ENCODE measurements at places on chromosomes 11 and 22. TPM values are rescaled to one million over a fixed set of nuclear protein-coding genes. Genes with fewer than 3 reads are reported as not detected.

DNA sequence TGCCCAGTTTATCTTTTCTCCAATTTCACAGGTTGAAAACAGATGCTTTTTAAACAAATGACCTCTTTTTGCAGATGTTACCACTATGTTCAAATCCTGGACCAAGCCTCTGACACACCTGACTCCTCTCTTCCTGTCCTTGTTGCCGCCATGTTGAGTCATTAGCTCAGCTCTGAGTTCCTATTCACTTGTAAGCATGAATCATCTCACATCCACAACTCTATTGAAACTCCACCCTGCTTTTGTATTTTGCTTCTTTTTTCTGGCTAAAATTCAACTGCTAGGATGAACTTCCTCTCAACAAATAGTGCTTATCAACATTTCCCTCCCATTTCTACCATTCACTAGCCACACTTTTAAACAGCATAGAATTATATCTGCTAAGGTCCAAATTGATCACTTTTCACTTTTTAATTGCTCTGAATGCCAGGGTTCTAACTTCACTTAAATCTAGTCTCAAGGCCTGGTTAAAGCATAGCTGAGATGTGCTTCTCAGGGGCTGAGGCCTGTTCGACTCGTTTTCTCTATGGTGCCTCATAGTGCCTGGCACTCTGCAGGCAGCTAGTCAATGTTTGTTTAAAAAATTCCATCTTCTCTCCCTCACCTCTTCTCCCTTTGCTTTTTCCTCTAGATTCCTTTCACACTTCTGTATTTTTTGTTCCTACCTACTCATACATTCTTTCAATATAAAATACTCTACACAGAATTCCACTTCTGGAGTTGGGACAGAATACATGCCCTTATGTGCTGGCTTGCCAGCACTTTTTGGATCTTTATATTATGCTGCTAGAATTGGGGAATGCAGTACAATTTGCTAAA is 3.9 kb downstream of the JOSD1 start:
- peaks cover 42% of the 10 kb centered on the region for H3K4me1 ChIP-seq
- DNase-seq, result no peak
- no peak overlapping the region for H3K4me3 ChIP-seq
- H3K27ac ChIP-seq, result peak overlapping the region; percentile 12

DNA sequence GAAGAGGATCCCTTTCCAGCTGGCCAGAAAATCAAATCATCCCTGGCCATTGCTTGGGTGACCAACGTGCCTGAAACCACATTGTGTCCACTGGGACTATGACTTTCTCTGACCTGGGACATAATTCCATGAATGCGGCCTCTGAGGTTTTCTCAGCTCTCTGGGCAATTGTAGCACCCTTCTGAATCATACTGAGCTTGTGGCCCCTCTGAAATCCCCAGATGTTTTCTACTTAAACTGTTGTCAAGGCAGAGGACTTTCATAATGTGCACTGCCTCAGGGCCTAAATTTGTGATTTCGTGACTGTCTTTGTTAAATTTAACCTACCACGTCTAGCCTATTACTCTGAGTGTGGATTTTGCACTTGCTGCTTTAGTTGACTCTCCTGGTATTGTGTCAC is 321.1 kb upstream of the PLET1 start:
- H3K4me3 ChIP-seq, result no peak overlapping the region
- H3K27me3 ChIP-seq, result no peaks in the 10 kb centered on the region
- H3K4me1 ChIP-seq, result no peaks in the 10 kb centered on the region
- H3K27ac ChIP-seq, result no peak overlapping the region
- no peak for DNase-seq
- H3K36me3 ChIP-seq, result no peaks in the 10 kb centered on the region

GRCh38 chr11:7522121-7522520 is 8.3 kb downstream of the PPFIBP2 start:
- H3K36me3 ChIP-seq, result no peaks in the 10 kb centered on the region
- peaks cover 6% of the 10 kb centered on the region for H3K4me1 ChIP-seq
- no peak overlapping the region for H3K27ac ChIP-seq
- no peak for DNase-seq
- H3K4me3 ChIP-seq, result no peak overlapping the region

The IL17REL gene
- total RNA-seq, result 0.55 TPM

DNA sequence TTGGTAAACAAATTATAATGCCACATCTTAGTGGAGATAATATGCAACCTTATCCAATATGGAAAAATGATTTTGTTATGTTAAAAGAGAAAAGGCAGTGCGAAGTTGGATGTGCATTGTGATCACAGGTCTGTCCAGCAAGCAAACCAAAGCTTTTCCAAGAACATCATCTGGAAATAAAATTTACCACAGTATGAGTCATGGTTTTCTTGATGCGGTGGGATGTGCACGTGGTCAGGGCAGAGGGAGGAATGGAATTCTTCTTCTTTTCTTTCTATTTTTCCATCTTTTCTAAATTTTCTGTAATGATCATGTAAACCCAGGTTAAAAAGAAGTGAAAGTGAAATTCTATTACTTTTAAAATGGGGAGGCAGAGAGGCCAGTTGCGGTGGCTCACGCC is 169.8 kb downstream of the C11orf91 start:
- no peaks in the 10 kb centered on the region for H3K4me1 ChIP-seq
- no peak for DNase-seq
- H3K36me3 ChIP-seq, result no peaks in the 10 kb centered on the region
- no peak overlapping the region for H3K4me3 ChIP-seq
- H3K27ac ChIP-seq, result no peak overlapping the region
- no peaks in the 10 kb centered on the region for H3K27me3 ChIP-seq

GRCh38 chr11:119152604-119153003 is 3.8 kb downstream of the ABCG4 start:
- no peaks in the 10 kb centered on the region for H3K27me3 ChIP-seq
- no peak overlapping the region for H3K27ac ChIP-seq
- peaks cover 9% of the 10 kb centered on the region for H3K4me1 ChIP-seq
- H3K4me3 ChIP-seq, result no peak overlapping the region

DNA sequence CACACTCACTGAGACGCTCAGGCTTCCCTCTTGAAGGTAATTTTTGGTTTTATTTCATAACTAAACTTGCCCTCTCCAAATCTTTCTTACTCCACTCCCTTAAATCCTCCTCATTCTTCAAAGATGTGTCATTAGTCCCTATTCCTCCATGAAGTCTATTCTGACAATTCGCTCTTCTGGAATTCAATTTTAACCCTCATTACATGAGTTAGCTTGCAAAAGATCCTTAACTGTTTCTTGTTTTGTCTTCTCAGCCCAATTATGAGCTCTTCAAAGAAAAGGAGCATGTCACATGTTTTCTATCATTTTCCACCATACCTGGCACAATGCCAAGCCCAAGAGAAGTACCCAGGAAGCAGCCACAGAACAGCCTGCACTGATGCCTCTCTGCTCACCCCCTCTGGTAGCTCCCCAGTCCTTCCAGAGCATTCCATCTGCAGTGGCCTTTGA is 13.0 kb downstream of the GALNT18 start:
- H3K4me3 ChIP-seq, result no peak overlapping the region
- H3K4me1 ChIP-seq, result peaks cover 5% of the 10 kb centered on the region
- DNase-seq, result no peak
- H3K36me3 ChIP-seq, result no peaks in the 10 kb centered on the region
- no peaks in the 10 kb centered on the region for H3K27me3 ChIP-seq

The CBLIF gene
- total RNA-seq, result 0.37 TPM

The GSTT2B gene
- 7.9 TPM for total RNA-seq

DNA sequence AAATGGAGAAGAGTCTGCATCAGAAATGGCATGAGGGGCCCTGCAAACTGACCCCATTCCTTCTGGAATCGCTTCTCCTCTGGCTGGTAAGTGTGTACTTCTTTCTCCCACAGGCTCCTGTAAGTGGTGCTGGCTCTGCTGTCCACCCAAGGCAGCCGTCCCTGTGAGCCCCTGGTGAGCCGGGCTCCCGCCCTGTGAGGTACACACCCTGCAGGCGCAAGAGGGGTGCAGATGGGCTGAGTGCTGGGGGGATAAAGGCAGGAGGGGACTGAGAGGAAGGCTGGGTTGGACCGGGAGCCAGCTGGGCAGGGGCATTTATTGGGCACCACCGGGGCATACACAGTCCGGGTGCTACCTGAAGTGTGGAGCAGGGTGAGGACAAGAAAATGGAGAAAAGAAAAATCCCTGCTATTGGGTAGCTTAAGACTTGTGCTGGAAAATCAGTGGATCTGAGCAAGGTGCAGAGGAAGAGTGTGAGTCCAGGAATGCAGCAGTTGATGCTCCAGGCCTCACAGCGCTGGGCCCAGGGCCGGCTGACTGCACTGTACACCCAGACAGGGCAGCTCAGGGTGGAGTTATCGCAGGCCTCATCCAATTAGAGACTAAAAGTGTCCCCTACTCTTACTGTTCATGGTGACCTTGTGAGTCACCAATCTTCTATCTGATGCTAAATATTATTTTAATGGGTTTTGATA is 455.1 kb upstream of the B3GAT1 start:
- H3K27ac ChIP-seq, result no peak overlapping the region
- no peaks in the 10 kb centered on the region for H3K27me3 ChIP-seq
- DNase-seq, result no peak
- no peaks in the 10 kb centered on the region for H3K36me3 ChIP-seq
- no peaks in the 10 kb centered on the region for H3K4me1 ChIP-seq
- H3K4me3 ChIP-seq, result no peak overlapping the region

The MARK2 gene
- 51.7 TPM for total RNA-seq

GRCh38 chr11:36343436-36343835 is 47.3 kb downstream of the PRR5L start:
- H3K4me3 ChIP-seq, result no peak overlapping the region
- H3K27me3 ChIP-seq, result no peaks in the 10 kb centered on the region
- no peak for DNase-seq
- H3K27ac ChIP-seq, result no peak overlapping the region

DNA sequence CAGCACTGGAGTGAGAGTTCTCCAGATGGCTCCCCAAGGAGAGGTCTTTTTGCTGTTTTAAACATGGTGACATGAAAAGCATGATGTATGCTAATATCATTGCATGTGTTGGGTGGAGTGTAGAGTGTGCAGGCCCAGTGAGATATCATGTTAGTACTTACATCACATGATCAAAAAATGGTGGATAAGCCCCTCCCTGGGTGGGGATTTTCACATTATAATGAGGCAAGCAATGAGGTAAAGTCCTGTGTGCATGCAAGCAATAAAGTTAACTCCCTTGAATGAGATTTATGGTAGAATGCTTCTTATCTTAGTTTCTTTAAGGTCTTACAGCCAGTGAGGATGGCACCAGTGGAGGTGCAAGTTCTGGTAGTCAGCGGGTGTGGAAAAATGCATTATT is 8.5 kb downstream of the FAM111B start:
- H3K4me1 ChIP-seq, result no peaks in the 10 kb centered on the region
- H3K36me3 ChIP-seq, result no peaks in the 10 kb centered on the region
- no peak overlapping the region for H3K27ac ChIP-seq
- H3K27me3 ChIP-seq, result no peaks in the 10 kb centered on the region
- DNase-seq, result no peak

GRCh38 chr11:14249121-14249963 is 109.6 kb downstream of the RRAS2 start:
- no peak overlapping the region for H3K4me3 ChIP-seq
- H3K36me3 ChIP-seq, result no peaks in the 10 kb centered on the region
- peak; percentile 65 for DNase-seq
- H3K4me1 ChIP-seq, result peaks cover 4% of the 10 kb centered on the region
- H3K27me3 ChIP-seq, result no peaks in the 10 kb centered on the region

DNA sequence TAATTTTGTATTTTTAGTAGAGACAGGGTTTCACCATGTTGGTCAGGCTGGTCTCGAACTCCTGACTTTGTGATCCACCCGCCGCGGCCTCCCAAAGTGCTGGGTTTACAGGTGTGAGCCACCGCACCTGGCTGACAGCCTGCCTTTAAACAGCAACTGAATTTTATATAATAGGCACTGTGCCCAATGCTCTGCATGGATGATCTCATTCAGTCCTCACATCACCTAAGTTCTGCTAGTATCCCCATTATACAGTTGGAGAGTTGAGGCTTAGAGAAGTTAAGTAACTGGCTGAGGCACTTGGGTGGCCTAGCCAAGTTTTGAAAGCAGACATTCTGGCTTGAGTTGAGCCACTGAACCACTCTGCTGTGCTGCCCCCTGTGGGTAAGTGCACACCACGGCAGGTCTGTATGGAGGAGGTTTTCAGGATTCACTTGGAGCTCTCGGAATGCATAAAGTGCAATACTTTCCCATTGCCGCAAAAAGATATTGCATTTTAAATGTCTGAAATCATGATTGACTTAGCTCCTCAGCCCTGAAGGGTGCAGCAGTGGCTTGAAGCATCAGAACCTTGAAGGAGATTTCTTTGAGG is 112.4 kb downstream of the LDLRAD3 start:
- H3K4me3 ChIP-seq, result no peak overlapping the region
- H3K27me3 ChIP-seq, result no peaks in the 10 kb centered on the region
- DNase-seq, result peak; percentile 49
- H3K4me1 ChIP-seq, result peaks cover 6% of the 10 kb centered on the region
- H3K36me3 ChIP-seq, result no peaks in the 10 kb centered on the region

The MCHR1 gene
- total RNA-seq, result 0.47 TPM

DNA sequence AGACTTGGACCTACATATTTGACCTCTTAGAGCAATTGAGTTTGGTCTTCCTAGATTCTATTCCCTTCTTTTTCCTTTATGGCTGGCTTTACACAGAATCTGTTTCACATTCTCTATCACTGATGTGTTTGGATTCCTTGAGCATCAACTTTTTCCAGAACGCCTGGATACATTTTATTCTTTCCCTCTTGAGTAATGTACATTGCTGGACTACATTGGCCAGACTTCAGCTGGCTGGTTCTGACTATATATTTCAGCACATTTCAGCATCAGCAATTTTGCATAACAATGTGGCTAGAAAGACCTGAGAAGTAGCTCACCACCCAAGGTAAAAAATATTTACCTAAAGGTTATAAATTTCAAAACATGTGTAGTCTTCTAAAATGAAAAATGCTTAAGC is 2198.2 kb upstream of the RAG2 start:
- no peak for DNase-seq
- H3K36me3 ChIP-seq, result no peaks in the 10 kb centered on the region
- no peak overlapping the region for H3K27ac ChIP-seq
- H3K27me3 ChIP-seq, result no peaks in the 10 kb centered on the region
- no peaks in the 10 kb centered on the region for H3K4me1 ChIP-seq
- H3K4me3 ChIP-seq, result no peak overlapping the region

DNA sequence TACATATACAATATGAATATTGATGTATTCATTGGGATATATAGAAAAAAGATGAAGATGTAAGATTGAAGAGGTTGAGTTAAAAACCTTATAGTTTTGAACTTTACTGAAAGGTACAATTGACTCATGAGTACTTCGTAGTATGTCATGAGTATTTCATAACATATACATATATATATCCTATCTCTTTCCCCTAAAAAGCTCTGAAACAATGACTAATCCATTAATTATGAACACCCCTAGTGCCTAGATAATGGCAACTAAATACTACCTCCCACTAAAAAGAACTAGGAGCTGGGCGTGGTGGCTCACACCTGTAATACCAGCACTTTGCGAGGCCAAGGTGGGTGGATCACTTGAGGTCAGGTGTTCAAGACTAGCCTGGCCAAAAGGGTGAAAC is 31.5 kb downstream of the SLC35F2 start:
- DNase-seq, result no peak
- no peak overlapping the region for H3K4me3 ChIP-seq
- H3K27me3 ChIP-seq, result no peaks in the 10 kb centered on the region
- no peaks in the 10 kb centered on the region for H3K4me1 ChIP-seq
- no peaks in the 10 kb centered on the region for H3K36me3 ChIP-seq

GRCh38 chr22:30813936-30814335 is 119.3 kb downstream of the OSBP2 start:
- H3K4me1 ChIP-seq, result no peaks in the 10 kb centered on the region
- no peak overlapping the region for H3K4me3 ChIP-seq
- H3K27ac ChIP-seq, result no peak overlapping the region

- DNase-seq, result no peak
- no peak overlapping the region for H3K27ac ChIP-seq
- no peak overlapping the region for H3K4me3 ChIP-seq
- no peaks in the 10 kb centered on the region for H3K27me3 ChIP-seq
These were observed 10.3 kb downstream of the KDM4E start for GRCh38 chr11:95035316-95035715.

The ALDH3B1 gene
- total RNA-seq, result 5.3 TPM

All from testis (tissue), 5 donors.